Foreskin fibroblast (primary cell): ENCODE measurements at places on chromosomes 1 and 21.

- DNase-seq = no peak
These were observed 9.9 kb upstream of the DNTTIP2 start for GRCh38 chr1:93888900-93889299.

GRCh38 chr1:115491298-115492018, 150.3 kb upstream of the VANGL1 start:
- no peak for DNase-seq

- no peak for DNase-seq
These were observed 162.2 kb upstream of the KCNK2 start for GRCh38 chr1:214920337-214920736.

DNA sequence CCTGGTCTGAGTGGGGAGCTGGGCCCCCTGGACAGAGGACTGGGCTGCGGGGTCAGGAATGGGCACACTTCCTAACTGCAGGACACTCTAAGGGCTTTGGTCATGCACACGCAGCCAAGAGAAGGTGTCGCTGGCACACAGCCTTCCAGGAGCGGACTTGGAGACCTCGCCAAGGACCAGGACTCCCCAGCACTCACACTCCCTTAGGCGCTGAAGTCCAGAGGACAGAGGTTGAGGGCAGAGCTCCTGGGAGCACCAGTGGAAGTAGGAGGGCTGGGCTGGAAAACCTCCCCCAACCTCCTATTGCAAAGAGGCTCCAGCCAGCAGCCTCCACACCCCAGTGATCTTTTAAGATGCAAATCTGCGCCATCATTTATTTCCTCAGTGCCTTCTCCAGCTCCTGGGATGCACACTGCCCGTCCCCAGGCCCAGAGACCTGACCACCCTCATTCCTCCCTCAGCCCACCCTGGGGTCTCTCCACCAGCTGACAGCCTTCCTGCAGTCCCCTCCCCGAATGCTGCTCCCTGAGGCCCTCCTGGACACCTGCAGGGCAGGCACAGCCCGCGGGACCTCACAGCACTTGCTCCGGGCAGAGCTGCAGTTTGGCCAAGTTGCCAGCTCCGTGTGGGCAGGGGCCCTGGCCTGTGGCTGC, 3.0 kb downstream of the TSPEAR start:
- DNase-seq = no peak

GRCh38 chr1:6041432-6042062, 4.1 kb upstream of the KCNAB2 start:
- DNase-seq = no peak

DNA sequence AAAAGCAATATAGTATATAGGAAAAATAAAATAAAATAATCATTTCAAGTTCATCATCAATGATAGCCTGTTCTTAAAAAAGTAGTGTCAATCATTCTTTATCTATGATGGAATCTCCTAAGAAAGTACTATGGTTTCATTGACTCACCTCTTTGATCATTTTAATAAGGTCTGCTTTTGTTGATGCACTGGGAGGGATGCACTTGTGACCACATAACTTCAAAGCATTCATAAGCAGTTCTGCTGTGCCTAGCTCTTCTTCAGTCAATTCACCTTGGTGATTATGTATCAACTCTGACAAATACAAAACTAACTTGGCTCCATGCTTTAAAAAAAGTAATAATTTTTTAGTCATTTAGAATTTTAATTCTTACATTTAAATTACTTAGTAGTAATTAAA, 84.8 kb upstream of the GNG4 start:
- no peak for DNase-seq

DNA sequence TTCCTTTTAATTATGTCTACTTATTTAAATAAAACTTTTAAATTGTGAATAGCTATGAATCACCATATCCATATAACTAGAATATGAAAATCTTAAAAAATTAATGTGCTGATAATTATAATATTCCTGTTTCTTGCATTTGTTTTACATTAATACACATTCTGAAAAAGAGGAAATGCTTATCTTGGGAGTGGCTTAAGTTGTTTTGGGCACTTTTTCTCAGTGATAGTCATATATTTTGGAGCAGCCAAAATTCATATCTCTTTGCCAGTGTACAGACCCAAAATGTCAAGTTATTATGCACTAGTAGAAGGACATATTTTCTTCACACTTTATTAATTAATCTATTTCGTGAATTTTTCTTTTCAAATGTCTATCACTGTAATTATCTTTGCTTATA, 838.5 kb downstream of the USP25 start:
- DNase-seq = no peak

DNA sequence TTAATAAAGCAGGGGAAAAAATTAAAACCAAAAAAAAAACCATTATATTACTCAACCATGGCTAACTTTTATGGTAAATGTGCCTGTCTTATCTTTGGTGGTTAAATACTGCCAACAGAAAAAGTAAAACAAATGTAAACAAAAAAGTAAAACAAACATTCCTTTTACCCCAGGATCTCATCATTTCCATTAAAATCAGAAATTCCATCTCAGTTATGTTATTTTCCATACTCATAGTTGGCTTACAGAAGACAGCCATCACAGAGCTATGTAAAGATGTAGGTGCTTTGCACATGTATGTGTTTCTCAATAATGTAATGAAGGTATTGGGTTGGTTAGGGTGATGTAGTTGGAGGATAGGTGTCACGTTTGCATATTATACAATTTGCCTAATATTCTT, 185.0 kb downstream of the KCNK2 start:
- no peak for DNase-seq

GRCh38 chr1:35810096-35810881, 2.5 kb downstream of the AGO4 start:
- peak; percentile 41 for DNase-seq

DNA sequence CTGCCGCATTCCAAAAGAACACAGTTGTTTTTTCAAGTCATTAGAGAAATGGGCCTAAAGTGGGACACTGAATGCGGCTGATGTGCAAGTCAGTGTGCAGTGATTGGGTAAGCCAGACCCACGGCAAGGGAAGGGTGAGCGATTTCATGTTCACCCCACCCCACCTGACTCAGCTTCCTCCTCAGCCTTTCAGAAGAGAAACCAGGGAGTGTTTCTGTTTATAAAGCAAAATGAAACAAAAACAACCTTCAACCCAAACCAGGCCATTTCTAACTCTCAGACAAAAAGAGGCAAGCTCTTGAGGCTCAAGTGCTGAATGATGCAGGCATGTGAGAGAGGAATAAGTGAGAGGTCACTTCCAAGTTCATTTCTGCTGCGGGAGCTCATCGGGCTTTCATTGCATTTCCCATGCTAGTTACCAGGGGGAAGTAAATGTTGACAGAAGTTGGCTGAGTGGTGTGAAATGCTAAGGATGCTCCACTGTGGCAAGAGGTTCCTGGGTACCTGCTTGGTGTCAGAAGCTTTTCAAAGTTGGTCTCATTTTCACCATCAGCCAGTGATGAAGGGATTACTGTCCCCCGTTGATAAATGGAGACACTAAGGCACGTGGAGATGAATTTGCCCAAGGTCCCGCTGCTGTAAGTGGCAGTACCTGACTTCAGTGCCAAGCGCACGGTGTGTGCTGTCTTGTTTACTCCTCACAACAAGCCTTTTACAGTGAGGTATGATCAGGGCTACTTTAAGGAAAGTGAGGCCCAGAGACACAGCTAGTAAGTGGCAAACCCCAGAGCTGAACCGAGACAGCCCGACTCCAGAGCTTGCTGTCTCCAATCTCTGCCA, 29.1 kb downstream of the STPG1 start:
- DNase-seq = peak; percentile 81

DNA sequence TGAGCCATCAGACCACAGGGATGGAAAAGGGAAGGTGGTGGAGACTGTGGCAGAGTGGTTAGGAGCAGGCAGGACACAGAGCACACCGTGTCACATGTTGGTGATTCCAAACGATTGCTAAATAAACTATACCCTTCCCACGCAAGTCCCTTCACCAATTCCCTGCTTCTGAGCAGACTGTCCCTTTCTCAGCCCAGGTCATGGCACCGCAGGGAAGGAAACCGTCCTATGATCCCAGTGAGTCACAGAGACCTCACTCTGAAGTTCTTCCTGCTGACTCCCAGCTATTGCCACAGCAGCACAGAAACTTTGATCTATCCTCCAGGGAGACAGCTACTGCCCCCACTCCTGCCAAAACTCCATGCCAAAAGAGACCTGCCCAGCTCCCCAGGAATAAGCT, 19.2 kb downstream of the RIMS3 start:
- peak; percentile 32 for DNase-seq

DNA sequence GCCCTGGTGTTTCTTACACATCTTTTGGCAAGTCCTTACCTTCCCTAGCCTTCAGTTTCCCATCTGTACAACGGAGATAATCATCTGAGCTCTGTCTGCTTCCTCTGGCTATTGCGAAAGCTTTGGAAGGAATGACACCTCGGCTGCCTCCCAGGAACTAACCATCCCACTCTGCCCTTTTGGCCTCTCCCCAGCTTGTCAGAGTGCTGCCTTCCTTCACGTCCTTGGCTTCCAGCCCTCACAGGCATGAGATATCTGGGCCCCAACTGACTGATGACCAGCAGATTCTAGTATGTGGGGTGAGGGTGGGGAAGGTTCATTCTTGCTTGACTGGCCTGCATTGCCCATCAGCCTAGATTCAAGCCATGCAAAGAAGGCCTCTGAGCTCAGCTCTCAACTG, 253.1 kb upstream of the FGGY start:
- peak; percentile 99 for DNase-seq

DNA sequence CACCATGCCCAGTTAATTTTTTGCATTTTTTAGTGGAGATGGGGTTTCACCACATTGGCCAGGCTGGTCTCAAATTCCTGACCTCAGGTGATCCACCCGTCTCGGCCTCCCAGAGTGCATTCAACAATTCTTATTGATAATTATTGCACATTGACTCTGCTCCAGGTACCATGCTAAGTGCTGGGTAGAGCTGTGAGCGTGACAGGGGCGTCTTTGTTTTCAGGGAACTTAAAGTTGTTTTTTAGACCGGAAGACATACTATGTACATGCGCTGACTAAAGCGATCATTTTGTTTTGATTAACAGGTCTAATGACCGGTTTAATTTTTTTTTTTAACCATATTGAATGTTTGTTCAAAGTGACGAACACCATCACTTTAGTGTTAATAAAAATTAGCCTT, 4.0 kb downstream of the CD247 start:
- no peak for DNase-seq

GRCh38 chr1:3771108-3772026, 1.2 kb upstream of the SMIM1 start:
- peak; percentile 33 for DNase-seq

GRCh38 chr1:207821464-207822045, 69.7 kb downstream of the CD46 start:
- DNase-seq = no peak

DNA sequence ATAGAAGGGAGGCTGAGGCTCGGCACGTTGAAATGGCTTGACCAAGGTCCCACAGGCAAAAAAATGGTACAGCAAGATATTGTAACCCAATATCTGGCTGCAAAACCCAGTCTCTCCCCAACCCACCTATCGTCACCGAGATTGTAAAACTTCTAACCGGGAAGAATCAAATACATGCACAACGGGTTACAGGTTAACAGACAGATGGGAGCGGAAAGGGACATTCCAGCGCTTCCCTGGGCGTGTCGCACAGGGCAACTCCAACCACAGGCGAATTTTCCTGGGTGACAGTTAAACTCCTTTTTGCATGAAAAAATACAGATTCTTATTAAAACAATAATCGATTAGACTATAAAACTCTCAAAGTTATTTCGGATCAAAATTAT, 31.8 kb upstream of the JUN start:
- DNase-seq = no peak

DNA sequence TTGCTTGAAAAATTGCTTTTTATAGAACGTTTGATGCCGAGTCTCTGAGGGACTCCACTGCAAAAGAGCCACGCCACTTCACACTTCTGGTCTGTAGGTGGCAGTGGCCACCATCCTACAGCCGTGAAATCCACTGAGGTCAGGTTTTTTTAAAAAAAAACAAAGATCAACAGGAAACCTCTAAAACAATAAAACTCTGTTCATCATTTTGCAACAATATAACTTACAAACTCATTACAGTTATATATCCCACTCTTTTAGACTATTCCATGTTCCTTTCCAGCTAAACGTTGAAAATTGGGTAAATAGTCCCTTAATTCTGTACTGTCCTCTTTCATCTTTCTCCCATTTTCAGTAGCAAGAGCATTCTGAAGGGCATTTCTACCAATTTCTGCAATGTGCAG, 64.6 kb upstream of the FMN2 start:
- DNase-seq = peak; percentile 87

- DNase-seq = peak; percentile 33
These were observed at the start of gene VAV3 for GRCh38 chr1:107965110-107965991. Gene VAV3 (minus strand): TSS chr1:107965180. CDS start chr1:107964869, 311 bp downstream.

- no peak for DNase-seq
These were observed 57.4 kb downstream of the COL6A1 start for GRCh38 chr21:46038871-46039397.

GRCh38 chr21:29504751-29505321, 206.1 kb downstream of the BACH1 start:
- DNase-seq = peak; percentile 65

DNA sequence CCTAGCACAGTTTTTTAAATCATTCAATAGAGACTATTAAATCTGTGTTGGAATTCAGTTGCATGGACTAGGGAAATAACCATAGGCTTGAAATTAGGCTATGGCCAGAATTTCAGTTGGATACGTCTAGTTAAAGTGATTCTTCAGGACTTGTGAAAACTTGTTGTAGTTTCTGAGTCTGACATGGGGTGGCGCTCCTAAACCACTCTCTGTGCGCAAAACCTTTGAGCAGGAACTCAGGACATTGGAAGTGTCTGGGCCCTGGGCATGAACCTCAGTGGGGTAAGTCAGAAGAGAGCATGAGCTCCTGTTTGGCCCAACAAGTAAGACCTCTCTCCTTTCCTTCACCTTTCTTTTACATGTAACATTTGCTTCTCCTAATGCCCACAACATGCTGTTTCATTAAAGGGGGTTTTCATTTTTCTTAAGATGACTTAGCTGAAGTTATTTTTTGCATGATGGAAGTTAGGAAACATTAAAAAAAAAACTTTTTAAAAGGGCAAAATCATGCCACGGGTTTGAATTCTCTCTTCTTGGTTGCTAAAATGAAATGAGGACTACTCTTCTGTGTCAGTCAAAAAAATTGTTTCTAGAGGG, 17.1 kb upstream of the CCDC190 start:
- peak; percentile 92 for DNase-seq

- peak; percentile 72 for DNase-seq
These were observed 90.2 kb downstream of the TGFBR3 start for GRCh38 chr1:91795591-91796389.
